Pons (tissue), 1 donor: ENCODE measurements at places on chromosomes 16 and 17.
A peak's percentile ranks its signal among the peaks of the same experiment; 100 is the strongest.

DNA sequence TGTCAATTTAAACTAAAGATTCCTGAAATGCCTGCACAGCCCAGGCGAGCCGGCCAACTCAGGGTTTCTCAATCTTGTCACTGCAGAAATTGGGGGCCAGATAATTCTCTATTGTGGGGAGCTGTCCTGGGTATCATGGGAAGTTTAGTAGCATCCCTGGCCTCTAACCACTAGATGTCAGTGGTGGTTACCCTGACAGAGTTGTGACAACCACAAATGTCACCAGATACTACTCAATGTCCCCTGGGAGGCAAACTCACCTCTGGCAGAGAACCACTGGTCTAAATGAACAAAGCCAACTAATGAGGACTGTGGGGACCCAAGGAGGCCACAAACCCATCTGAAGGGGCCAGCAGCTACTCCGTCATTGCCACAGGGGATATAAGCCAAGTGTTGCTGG, 90.9 kb downstream of the MYH11 start:
- peak; percentile 66 for DNase-seq

DNA sequence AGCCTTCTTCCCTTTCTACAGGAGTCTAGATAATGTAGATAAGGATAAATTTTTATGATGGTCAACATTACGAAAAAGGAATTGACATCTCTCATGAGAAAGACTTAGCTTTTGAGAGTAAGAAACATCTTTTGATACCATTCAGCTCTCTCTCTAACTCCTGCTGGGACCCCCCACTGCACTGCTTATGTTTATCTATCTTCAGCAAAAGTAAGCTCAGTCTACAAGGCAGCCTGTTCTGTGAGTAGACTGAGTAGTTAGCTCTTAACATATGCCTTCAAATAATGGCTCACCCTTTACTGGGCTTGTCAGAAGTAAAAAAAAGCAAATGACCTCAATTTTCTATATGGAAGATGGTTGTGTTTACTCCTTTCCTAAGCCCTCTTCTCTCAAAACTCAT, 372.2 kb upstream of the CDH11 start:
- no peak for DNase-seq

DNA sequence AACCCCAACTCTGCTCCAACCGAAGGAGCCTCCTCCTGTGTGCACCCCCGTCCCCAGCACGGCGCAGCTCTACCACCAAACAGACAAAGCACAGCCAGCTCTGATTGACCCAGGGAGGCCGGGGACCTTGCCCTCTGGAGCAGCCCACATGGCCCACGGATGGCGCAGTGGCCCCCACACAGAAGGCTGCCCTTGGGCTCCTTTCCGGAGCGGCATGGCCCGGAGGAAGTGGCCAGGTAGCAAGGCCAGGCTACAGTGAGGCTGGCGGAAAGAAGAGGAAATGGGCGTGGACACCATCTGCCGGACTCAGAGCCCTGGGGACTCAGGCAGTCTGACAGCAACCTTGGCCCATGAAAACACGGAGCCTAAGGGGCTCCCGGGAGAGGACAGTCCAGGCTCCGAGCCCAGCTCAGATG, 19.9 kb upstream of the ZC3H18 start:
- DNase-seq, result no peak

DNA sequence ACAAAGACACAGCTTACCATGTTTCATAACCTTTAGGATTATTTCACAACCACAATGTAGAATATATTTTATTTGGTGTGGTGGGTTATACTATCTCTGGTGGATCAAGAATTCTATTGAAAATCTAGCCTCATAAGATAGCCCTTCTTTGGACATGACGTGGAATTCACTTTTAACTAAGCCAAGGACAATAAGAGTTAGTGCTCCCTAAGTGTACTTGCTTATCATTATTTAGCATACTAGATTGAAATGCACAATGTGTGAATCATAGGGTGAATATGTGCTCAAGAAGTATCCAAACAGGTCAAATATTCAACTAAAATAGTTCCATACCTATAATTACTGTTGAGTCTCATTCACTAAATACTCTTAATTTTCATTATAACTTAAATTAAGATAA, 1179.5 kb upstream of the GOT2 start:
- DNase-seq, result no peak

- DNase-seq, result no peak
These were observed 250.5 kb downstream of the CEP112 start for GRCh38 chr17:65941356-65941899.

GRCh38 chr17:30969989-30970830, 629 bp upstream of the RNF135 start:
- peak; percentile 30 for DNase-seq
